ENCODE measurements at places on chromosomes 4 and X.

DNA sequence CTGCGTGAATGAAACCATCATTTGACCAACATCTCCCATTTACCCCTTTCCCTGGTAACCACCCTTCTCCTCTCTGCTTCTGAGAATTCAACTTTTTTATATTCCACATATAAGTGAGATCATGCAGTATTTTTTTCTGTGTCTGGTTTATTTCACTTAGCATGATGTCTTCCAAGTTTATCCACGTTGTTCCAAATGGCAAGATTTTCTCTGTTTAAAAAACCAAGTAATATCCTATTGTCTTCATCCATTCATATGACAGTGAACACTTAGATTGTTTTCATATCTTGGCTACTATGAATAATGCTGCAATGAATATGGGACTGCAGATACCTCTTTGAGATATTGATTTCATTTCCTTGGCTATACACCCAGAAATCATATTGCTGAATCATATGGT is 362.4 kb upstream of the SLC7A11 start:
- DNase-seq: no peak

GRCh38 chr4:84379917-84380641 is 119.0 kb downstream of the NKX6-1 start:
- DNase-seq: no peak

- DNase-seq: peak; percentile 0
Measured at GRCh38 chr4:122364700-122365404, 14.0 kb upstream of the ADAD1 start.

GRCh38 chr4:24809376-24809775 is 14.0 kb downstream of the SOD3 start:
- no peak for DNase-seq

DNA sequence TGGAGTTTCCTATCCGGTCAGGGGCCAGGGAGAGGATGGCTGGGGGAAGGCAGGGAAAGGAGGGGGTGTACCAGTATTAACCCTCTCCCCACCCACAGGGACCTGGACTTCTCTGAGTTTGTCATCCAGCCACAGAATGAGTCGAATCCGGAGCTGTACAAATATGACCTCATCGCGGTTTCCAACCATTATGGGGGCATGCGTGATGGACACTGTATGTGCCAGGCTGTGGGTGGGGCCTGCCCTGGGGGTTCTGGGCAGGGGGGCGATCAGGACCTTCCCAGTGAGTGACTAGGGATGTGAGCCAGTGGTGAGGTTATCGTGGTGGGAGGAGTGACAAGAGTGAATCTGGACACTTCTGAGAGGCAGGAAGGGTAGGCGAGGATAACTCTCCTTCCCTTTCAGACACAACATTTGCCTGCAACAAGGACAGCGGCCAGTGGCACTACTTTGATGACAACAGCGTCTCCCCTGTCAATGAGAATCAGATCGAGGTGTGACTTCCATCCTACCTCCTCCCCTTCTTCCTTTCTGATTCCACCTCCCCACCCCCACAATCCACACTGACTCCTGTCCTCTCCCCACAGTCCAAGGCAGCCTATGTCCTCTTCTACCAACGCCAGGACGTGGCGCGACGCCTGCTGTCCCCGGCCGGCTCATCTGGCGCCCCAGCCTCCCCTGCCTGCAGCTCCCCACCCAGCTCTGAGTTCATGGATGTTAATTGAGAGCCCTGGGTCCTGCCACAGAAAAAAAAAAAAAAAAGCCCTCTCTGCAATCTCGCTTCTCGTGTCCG is 14.6 kb downstream of the USP11 start:
- DNase-seq: no peak

DNA sequence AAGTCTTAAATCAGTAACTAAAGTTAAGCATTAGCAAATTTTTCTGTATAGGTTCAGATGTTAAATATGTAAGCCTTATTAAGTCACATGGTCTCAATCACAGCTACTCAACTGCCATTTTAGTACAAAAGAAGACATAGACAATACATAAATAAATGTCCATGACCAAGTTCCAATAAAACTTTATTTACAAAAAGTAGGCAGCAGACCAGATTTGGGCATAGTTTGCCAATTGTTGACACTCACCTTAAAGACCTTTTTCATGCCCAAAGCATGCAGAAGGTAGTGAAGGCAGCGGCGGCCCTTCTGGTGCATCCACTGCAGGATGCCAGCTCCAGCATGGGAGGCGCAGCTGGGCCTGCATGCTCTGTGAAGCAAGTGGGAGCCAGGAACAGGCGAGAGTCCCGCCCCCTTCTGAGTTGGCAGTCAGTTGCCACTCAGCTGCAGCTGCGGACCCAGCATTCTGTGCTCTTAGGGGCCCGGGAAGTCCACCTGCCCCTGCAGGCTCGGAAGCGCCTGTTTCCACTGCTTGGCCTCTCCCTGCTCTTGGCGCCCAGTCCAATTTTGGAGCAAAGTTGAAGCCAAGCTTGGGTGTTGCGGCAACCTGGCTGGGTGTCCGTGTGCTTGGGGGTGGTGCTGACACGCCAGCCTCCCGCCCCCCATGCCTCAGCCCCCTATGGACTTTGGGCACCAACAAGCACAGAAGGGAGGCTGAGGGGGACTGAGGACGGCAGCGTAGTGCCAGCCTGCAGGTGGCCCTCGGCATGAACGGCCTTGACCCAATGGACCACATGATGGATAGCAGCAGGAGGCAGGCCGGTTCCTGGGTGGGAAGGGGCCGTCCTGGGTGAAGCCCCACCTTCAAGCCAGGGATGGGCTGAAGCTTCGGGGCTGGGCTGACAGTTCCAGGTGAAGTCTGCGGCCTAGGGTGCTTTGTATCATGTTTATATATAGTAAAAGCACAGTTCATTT is 42.4 kb upstream of the PABPC4L start:
- DNase-seq: no peak

DNA sequence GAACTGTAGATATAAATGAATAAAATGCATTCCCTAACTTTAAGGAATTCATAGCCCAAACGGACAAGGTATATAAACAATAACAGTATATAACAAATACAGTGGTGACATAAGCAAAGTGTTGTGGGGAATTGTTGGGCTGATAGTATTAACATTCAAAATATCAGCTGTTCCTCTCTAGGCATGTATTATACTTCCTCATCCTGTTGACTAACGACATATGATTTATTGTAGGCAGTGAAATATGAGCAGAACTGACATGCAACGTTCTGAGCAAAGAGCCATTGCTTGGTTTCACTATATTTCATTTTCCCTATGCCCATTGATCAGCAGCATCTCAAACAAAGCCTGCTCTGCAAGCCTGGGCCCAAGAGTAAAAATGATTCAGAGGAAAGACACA is 143.9 kb downstream of the PTCHD1 start:
- no peak for DNase-seq

- DNase-seq: no peak
Measured at GRCh38 chr4:34193451-34194154, 2050.7 kb downstream of the ARAP2 start.

- DNase-seq: no peak
Measured at GRCh38 chr4:162115333-162115732, 48.5 kb downstream of the FSTL5 start.

DNA sequence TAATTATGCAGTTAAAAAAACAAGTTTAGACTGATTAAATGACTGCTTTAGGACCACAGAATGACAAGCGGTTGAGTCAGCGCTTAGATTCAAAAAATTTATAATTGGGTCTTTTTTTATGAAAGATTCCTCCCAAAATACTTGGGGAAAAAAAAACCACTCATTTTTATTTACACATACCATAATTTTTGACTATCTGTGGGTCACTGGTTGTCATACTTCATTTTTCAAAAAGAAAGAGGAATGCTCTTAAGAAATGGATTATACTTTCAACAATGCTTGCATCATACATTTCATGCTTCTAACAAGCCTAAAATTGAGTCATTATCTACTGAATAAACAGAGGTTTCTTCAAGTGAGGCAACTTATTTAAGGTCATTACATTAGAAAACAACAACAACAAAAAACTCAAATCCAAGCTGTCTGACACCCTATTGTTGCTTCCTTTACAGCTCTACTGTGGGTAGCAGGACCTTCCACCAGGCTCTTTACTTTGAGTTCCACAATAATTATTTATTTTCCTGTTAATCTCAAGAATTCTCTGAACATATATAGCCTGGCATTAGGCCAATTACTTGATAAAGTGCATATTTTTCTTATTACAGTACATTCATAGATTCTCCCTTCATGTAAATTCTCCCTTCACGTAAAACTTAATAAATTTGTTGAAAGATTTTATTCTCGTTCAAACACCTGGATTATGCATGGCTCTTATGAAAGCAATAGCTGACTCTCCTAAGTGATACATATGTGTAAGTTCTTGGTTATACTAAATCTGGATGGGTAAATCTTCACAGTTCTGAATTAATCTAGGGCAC is 445.5 kb downstream of the PCDH10 start:
- DNase-seq: no peak

DNA sequence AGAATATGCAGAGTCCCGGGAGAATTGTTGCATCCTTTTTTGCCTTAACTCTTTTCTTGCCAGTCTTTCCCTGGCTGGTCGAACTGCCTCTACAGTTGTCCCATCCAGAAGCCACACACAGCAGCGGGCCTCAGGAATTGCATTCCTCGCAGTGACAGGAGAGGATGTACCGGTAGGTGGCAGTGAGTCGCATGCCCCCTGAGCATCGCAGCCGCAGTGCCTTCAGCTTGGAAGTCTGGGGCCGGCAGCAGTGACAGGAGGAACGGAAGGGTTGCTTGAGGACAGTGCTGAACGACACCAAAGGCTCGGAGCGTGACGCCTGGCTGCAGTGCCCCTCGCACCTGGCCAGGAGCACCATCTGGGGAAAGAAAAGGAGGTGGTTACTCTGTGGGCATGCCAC is 23.5 kb downstream of the NDP start:
- DNase-seq: peak; percentile 15

GRCh38 chrX:119541188-119541587 is 24.0 kb downstream of the STEEP1 start:
- DNase-seq: no peak

GRCh38 chr4:57071326-57071725 is 38.9 kb downstream of the IGFBP7 start:
- no peak for DNase-seq

GRCh38 chr4:101163936-101164335 is 183.4 kb downstream of the PPP3CA start:
- DNase-seq: no peak

GRCh38 chrX:47796433-47796906 is 40.2 kb upstream of the ZNF81 start:
- DNase-seq: no peak

DNA sequence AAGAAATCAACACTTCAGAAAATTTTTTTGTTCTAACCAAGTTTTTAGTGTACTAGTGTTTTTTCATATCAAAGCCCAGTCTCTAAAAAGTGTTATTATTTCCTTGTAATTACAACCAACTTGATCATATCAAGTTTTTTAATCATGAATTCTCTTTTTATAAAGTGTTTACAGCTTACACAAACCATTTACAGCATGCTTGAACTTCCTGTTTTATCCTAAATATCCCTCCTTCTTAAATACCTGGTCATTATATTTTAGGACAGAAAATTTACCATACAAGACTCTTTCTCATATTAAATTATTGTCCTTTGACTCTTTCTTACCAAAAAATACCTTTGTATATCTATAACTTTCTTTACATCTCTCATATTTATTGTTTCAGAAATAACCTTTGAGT is 89.4 kb upstream of the NPY2R start:
- no peak for DNase-seq

Data from stimulated activated CD4-positive, alpha-beta T cell treated with anti-CD3 and anti-CD28 coated beads, Interleukin-1b, Interleukin-23, amount 100 ng/mL, for 4 hours (primary cell).